ENCODE measurements at places on chromosomes 12 and 14. TPM values are rescaled to one million over a fixed set of nuclear protein-coding genes. Genes with fewer than 3 reads are reported as not detected.
A peak's percentile ranks its signal among the peaks of the same experiment; 100 is the strongest.

Gene AHSA1
- 325 TPM for total RNA-seq

GRCh38 chr12:78878459-78878858, 13.9 kb downstream of the SYT1 start:
- DNase-seq: no peak

- peak; percentile 83 for DNase-seq
Observed at GRCh38 chr12:31736472-31736871, 7.7 kb upstream of the AMN1 start.

Gene SLCO1B1
- total RNA-seq: not detected

Measured in activated CD8-positive, alpha-beta T cell treated with anti-CD3 and anti-CD28 coated beads for 36 hours (primary cell).